ENCODE measurements at places on chromosomes 2 and 18. TPM values are rescaled to one million over a fixed set of nuclear protein-coding genes. Genes with fewer than 3 reads are reported as not detected.

FAM228A gene
- total RNA-seq = not detected

SERPINB5 gene
- total RNA-seq = not detected

AGPS gene
- total RNA-seq = 52.8 TPM

MC2R gene
- total RNA-seq = not detected

TGFA gene
- total RNA-seq = not detected

ERICH2 gene
- not detected for total RNA-seq

CDH19 gene
- not detected for total RNA-seq

LIMS3 gene
- 3.7 TPM for total RNA-seq

VIT gene
- total RNA-seq = not detected

CFAP53 gene
- 0.50 TPM for total RNA-seq

DNA sequence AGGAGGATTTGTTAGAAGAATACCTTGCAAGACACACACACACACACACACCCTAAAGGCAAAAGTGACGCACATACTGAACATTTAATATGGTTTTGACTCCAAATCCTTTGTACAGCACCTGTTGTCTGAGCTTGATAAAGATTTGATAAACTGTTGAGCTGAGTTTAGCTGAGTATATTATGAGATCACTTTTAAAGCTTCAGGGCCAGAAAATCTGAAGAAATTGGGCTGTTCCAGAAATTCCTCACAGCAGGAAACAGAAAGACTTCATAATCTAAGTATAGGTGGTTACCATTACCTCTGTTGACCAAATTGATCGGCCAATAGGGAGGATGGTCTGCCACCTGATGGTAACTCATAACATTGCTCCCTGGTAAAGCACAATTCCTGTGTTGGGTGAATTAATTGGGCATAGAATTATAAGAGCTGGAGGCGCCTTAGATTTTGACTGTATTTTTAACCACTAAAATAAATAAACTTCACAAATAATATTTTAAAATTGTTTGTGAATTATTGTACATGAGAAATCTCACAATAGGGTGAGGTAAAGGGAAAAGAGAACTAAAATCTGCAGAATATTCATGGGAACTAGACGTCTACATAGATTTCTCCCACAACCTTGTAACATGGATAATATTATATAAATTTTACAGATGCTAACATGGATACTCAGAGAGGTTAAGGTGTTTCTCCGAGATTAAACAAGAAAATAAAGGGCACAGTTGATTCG, 21.8 kb upstream of the RPIA start:
- peaks cover 8% of the 10 kb centered on the region for H3K27me3 ChIP-seq
- peaks cover 4% of the 10 kb centered on the region for H3K4me1 ChIP-seq
- no peak overlapping the region for H3K4me3 ChIP-seq
- no peaks in the 10 kb centered on the region for H3K36me3 ChIP-seq
- no peak overlapping the region for H3K27ac ChIP-seq

GRCh38 chr2:65072181-65072970, 16.2 kb downstream of the CEP68 start:
- H3K27me3 ChIP-seq = no peaks in the 10 kb centered on the region
- no peak overlapping the region for H3K4me3 ChIP-seq
- peaks cover 26% of the 10 kb centered on the region for H3K4me1 ChIP-seq
- peaks cover 25% of the 10 kb centered on the region for H3K36me3 ChIP-seq
- no peak overlapping the region for H3K27ac ChIP-seq

DNA sequence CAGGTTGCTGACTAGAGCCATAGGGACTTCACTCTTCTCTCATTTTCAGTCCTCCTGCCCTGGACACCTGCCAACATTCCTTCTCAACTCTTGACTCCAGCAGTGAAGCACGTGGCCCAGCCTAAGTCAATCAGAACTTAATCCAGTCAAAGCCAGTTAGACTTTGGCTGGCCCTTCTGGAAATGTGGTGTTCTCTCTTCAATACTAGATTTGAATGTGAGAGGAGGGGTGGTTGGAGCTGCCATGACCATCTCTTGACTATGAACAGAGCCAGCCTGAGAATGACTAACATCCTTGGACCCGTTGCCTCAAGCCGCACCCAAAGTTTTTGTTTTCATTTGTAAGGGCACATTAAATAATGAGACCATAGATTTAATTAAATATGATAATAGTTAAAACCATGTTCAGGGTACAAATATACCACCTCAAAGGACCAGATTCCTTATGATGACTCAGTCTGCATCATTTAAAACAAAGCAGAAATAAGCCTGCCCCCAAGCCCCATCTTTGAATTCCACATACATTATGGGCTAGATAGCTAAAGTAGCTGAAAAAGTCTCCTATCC, 49.7 kb upstream of the RASGRP3 start:
- no peak for DNase-seq
- H3K4me3 ChIP-seq = no peak overlapping the region

GRCh38 chr2:159146996-159147666, 139.4 kb downstream of the WDSUB1 start:
- no peak overlapping the region for H3K4me3 ChIP-seq
- no peaks in the 10 kb centered on the region for H3K36me3 ChIP-seq
- no peak for DNase-seq
- H3K4me1 ChIP-seq = peaks cover 15% of the 10 kb centered on the region
- H3K27me3 ChIP-seq = peaks cover 3% of the 10 kb centered on the region
- H3K27ac ChIP-seq = no peak overlapping the region

DNA sequence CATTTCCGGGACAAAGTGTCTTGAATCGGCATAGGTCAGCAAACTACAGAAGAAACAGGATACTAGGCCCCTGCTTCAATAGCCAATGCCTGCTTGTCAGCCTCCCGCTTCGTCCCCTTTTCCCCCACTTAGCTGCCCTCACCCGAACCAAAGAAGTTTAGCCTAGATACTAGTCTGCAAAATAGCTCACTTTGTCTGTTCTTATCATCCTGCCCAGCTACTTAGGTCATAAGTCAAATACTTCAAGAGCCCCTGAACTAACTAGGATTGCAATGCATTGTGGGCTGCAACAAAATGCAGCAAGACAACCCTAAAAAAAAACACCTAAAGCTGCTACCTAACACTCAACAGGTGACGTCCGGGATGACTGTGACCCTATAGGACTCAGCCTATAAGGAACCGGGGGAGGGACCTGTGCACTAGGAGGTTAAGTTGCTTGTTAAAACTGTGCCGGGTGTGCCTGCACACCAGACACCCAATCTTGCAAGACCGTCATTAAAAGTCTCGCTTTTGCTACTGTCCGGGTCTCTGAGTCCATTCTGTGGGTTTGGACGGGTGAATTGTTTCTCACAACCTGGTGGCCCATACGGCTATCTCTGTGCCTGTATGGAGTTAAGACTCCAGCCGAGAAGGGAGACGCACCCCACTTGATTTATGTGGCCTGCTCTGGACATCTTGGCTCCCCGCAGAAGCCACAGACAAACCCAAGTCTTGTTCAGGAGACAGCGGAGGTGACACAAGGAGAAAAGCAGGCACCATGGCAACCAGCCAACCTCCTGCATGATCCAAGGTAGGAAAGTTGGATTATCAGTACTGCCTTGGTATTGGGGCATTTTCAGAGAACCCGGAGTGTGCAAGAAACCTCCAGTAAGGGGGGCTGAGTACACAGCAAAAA, 105.9 kb downstream of the HIBCH start:
- DNase-seq = no peak
- no peaks in the 10 kb centered on the region for H3K36me3 ChIP-seq
- H3K27ac ChIP-seq = no peak overlapping the region

DNA sequence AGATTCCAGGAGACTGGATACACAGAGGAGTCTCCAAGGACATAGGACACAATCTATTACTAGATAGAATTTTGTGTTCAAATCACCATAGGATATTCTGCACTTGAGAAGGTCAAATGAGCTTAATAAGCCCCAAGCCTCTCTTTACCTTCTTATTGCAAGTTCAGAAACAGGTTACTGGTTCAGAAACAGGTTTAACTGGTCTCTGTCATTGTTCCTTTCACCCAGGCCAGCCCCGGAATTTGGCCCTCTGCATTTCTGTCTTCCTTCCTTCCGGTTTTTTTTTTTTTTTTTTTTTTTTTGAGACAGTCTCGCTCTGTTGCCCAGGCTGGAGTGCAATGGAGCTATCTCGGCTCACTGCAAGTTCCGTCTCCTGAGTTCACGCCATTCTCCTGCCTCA, 700.2 kb downstream of the EPHA4 start:
- no peak overlapping the region for H3K27ac ChIP-seq
- no peaks in the 10 kb centered on the region for H3K27me3 ChIP-seq
- no peaks in the 10 kb centered on the region for H3K36me3 ChIP-seq

DNA sequence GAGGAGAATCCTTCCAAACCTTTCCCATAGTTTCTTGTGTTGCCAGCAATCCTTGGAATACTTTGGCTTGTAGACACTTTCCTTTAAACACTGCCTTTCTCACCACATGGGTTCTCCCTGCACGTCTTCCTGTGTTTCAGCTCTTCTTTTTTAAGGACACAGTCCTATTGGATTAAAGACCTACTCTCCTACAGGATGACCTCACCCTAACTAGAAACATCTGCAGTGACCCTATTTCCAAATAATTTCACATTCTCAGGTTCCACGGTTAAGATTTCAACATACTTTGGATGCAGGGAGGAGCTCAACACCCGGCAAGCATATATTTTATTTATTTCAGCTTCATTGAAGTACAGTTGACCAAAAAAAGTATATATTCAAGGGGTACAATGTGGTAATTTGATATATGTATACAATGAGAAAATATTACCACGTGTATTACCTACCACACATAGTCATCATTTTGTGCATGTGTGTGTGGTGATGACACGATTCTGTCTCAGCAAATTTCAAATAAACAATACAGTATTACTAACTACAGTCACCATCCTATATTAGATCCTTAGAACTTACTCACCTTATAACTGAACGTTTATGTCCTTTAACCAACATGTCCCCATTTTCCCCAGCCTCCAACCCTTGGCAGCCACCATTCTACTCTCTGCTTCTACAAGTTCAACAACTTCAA, 745.0 kb downstream of the CBLN2 start:
- no peaks in the 10 kb centered on the region for H3K36me3 ChIP-seq
- DNase-seq = no peak
- no peak overlapping the region for H3K27ac ChIP-seq
- H3K4me3 ChIP-seq = no peak overlapping the region
- H3K4me1 ChIP-seq = no peaks in the 10 kb centered on the region
- H3K27me3 ChIP-seq = no peaks in the 10 kb centered on the region

- peaks cover 11% of the 10 kb centered on the region for H3K4me1 ChIP-seq
- H3K36me3 ChIP-seq = no peaks in the 10 kb centered on the region
- DNase-seq = no peak
- no peak overlapping the region for H3K4me3 ChIP-seq
- no peak overlapping the region for H3K27ac ChIP-seq
Measured at GRCh38 chr2:191786694-191787093, 60.2 kb downstream of the CAVIN2 start.

DNA sequence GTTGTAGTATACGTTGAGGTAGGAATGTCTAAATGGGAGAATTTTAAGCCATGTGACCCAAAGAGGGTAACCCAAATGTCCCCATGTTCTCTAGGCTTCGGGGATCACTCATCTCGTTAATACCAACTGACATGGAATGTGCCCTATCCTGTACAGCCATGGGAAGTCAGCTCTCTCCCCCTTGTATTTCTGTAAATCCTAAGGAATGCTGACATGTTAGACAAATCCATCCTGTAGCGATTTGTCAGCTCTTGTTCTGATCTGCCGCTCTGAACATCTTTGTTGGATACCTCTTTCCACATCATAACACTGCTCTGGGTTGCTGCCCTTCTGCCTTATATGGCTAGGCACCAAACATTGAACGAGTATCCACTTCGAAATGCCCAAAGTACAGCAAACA, 350.6 kb downstream of the RND3 start:
- DNase-seq = no peak
- H3K27me3 ChIP-seq = no peaks in the 10 kb centered on the region
- H3K36me3 ChIP-seq = no peaks in the 10 kb centered on the region
- H3K4me1 ChIP-seq = peaks cover 3% of the 10 kb centered on the region
- no peak overlapping the region for H3K4me3 ChIP-seq
- no peak overlapping the region for H3K27ac ChIP-seq

DNA sequence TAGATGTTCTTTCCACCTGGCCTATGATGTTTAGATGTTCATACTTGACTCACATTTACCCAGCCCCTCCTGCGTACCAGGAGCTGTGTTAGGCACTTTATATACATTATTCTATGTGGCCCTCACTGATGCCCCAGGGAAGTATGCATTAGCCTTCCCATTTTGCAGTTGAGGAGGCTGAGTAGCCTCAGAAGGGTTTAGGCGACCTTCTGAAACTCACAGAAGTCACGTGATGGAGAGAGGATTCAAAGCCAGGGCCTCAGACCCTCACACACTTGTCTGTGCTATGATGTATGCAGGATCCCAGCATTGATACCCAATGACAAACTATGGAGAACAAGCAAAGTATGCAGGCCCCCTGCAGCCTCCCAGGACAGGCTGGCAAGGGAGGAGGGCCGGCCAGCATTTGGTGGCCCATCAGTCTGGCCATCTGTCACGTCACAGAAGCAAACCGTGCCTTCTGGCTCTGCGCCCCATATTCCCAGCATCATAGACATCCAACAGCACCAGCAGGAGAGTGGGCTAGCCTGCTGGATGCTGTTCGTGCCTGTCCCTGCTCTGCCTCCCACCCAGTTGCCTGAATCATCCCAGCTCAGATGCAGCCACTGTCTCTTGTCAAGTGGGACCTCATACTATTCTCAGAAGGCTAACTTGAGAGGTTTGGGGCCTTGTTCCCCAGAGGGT, 33.6 kb downstream of the EHD3 start:
- H3K4me3 ChIP-seq = no peak overlapping the region
- H3K27ac ChIP-seq = no peak overlapping the region
- peaks cover 1% of the 10 kb centered on the region for H3K27me3 ChIP-seq
- no peaks in the 10 kb centered on the region for H3K36me3 ChIP-seq
- H3K4me1 ChIP-seq = no peaks in the 10 kb centered on the region

GRCh38 chr18:3246635-3247239, 864 bp upstream of the MYL12A start:
- H3K27ac ChIP-seq = peak overlapping the region; percentile 100
- H3K4me1 ChIP-seq = peaks cover 35% of the 10 kb centered on the region
- no peaks in the 10 kb centered on the region for H3K27me3 ChIP-seq
- DNase-seq = peak; percentile 34

- H3K36me3 ChIP-seq = no peaks in the 10 kb centered on the region
- H3K4me3 ChIP-seq = no peak overlapping the region
- peaks cover 16% of the 10 kb centered on the region for H3K27me3 ChIP-seq
- H3K27ac ChIP-seq = no peak overlapping the region
- no peaks in the 10 kb centered on the region for H3K4me1 ChIP-seq
- DNase-seq = no peak
Measured at GRCh38 chr2:120672526-120673204, 63.0 kb upstream of the GLI2 start.

DNA sequence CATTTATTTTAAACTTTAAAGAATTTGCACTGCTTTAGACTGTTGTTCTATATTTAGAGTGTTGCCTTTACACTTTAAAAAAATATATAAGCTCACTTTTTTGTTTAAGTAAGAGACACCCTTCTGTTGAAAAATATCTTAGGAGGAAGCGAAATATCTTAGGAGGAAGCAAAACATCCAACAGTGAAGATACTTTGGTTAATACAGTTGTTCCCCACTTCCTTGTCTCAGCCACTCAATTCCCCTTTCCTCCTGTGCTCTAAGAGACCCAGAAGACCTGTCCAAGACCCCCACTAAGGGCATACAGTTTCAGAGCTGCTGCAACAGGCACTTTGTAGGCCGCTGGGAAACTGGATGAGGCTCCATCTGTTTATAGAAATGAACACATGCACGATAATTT, 5.7 kb downstream of the SERPINB8 start:
- peaks cover 36% of the 10 kb centered on the region for H3K4me1 ChIP-seq
- DNase-seq = no peak
- H3K36me3 ChIP-seq = peaks cover 5% of the 10 kb centered on the region
- no peaks in the 10 kb centered on the region for H3K27me3 ChIP-seq

GRCh38 chr18:48646976-48647375, 108.1 kb downstream of the CTIF start:
- H3K4me1 ChIP-seq = no peaks in the 10 kb centered on the region
- no peak for DNase-seq
- H3K4me3 ChIP-seq = no peak overlapping the region
